Midbrain (tissue), 1 donor: ENCODE measurements at places on chromosomes 1 and 21.

- no peak for DNase-seq
These were observed 104.7 kb downstream of the HLCS start for GRCh38 chr21:36861595-36862323.

- DNase-seq = no peak
These were observed 71.2 kb downstream of the SNRPE start for GRCh38 chr1:203932556-203932955.

- no peak for DNase-seq
These were observed 76.5 kb downstream of the ACTL8 start for GRCh38 chr1:17831597-17831996.

DNA sequence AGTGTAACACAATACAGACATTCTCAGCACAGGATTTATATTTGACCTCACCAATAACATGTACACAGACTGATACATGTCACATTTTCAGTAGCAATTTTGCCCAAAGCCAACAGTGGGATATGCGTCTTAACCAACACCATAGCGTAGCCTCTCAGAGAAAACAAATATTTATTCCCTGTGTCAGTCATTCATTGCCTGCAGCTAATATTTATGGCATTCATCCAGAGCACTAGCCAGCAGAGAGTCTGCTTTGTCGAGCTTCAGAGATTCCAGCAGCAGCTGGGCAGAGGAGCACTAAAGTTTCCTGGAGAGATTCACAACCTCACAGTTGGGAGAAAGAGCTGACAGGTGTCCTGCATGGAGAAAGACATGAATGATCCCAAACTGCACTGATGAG, 400.7 kb upstream of the DAB1 start:
- DNase-seq = no peak

DNA sequence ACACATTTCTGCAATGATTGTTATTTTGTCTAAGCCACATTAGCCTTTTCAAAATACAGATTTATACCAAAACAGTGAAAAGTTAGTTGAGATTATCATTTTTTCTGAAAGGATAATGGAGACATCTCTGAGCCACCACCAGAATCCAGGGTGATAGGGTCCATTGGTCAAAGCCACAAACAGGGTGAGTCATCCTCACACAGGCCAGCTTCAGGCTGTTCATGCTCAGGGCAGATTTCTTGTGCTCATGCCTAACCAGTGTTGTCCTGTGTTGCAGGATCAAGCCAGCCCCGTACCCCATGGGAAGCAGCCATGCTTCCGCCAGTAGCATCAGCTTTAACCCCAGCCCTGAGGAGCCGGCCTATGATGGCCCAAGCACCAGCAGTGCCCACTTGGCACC, 13.4 kb downstream of the ELOA start:
- DNase-seq = no peak

GRCh38 chr1:26856604-26857469, 6.1 kb upstream of the SFN start:
- DNase-seq = no peak

DNA sequence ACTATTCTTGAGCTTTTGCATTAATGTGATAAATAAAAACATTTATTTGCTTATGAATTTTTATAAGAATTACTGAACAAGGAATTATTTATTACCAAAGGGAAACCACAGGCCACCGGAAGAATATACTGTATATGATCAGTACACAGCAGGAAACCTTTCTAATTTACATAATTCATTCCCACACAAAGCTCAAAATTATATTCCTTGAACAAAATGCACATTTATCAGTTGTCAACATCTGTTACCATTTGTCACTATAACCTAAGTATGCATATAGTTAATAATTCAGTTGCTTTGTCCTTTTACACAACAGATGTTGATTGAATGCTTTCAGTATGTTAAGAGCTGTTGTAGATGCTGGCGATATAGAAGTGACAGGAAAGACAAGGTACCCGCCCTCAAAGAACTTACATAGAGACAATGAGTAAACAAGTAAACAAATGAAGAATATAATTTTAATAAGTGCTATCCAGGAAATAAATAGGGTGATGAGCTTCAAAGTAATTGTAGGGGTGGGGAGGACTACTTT, 27.2 kb downstream of the VPS45 start:
- DNase-seq = no peak

- peak; percentile 66 for DNase-seq
These were observed 6.6 kb downstream of the IFFO2 start for GRCh38 chr1:18949686-18950400.

- DNase-seq = no peak
These were observed 99.5 kb downstream of the RYR2 start for GRCh38 chr1:237141502-237141901.

GRCh38 chr1:39652554-39652953, 13.1 kb upstream of the HEYL start:
- DNase-seq = no peak

GRCh38 chr1:54774820-54775498, 10.6 kb upstream of the PARS2 start:
- no peak for DNase-seq

DNA sequence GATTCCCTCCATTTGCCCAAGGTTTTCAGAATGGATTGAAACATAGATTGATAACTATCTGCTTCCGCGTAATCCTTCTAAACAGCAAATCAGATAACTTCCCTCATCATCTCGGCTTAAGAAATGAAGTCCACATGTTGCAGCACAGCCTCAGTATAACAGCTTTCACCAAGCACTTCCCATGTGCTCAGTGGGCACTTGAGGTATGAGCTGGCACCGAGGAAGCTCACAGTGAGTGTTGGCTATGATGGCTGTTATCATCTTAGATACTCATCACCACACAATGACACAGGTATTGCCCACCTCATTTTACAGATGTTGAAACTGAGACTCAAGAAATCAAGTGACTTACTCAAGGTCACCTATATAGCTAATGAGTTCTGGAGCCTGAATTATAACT, 43.2 kb downstream of the RCSD1 start:
- no peak for DNase-seq

DNA sequence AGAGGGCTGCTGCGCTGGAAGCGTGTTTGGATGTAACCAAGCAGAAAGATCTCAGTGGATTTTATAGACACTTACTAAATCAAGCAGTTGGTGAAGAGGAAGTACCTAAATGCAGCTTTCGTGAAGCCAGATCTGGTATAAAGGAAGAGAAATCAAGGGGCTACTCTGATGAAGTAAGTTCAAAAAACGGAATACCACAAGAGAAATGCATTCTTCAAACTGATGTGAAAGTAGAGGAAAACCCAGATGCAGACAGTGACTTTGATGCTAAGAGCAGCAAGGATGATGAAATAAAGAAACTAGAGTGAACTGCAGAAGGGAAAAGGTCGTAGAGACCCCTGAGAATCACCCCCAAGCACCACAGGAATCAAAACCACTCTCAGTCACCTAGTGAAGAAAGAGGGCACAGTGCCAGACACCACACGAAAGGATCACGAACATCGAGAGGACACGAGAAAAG, 40.8 kb upstream of the NEXN start:
- DNase-seq = no peak

DNA sequence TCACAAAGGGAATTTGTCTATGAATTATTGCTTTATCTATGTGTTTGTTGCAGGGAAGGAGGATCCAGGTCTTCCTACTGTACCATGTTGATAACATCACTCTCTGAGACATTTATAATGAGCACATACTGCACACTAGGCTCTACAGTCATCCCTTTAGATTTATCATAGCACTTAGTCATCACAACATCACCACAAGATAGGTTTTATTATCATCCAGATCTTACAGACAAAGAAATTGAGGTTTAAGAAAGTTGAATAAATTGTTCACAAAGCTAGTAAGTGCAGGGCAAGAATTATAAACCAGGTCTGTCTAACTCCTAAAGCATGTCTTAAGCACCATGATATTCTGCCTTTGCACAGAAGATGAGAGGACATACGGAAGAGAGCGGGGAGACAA, 121.1 kb upstream of the ST6GALNAC5 start:
- DNase-seq = no peak

DNA sequence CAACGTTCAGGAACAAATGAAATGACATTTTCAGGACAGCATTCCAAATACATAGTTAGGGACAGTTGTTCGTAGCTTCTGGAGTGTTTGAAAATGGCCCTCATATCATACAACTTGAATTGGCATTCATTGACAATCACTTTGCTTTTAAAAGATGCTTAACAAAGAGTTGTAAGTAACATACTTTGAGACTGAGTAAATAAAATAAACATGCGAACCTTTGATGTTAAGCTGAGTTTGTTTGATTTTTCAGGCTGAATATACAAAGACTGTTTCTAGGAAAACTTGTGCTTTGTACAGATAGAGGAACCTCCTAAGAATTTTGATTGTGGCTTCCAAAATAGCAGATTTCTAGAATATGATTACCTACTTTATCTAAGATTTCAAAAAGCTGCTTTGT, 45.3 kb downstream of the ITSN1 start:
- DNase-seq = no peak

DNA sequence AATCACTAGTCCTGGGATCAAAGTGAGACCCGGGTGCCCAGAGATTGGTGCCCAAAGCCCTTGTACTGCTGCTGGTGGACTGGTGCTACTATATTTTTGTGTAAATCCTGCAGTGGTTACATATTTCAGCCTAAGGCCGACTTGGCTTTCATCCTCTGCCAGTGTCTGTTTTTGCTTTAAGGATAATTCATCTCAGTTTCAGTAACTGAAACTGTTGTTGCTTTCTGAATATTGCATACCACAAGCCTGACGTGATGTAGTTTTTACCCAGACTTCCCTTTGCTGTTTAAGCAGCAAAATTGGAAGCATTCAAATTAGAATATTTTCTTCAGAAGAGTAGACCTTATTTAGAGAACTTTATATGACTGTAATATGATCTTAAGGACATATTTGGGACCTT, 341.8 kb downstream of the RYR2 start:
- DNase-seq = no peak

DNA sequence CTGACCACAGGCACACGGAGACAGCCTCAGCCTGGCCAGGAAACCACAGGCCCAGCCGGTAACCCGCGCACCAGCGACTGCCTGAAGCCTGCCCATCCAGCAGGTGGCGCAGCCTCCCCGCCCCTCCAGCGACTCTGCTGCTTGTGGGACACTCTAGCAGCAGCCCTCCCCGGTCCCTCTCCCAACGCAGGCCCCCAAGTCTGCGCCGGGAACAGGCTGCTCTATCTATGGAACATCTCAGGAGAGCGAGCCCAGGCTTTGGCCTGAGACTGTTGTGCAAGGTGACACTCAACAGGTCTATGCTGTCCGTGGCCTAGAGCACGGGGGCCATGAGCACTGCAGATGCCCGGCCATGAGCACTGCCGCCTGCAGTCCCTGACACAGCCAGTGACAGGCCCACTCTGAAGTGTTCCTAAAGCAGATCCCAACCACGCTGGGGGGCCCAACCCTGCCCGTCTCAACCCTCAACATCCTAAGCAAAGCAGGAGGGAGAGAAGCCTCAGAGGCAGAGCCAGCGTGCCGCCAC, 28.4 kb downstream of the WDR4 start:
- DNase-seq = no peak

- no peak for DNase-seq
These were observed 114.3 kb upstream of the FMN2 start for GRCh38 chr1:239977416-239977815.

GRCh38 chr1:184212649-184213314, 161.3 kb downstream of the TSEN15 start:
- DNase-seq = no peak

DNA sequence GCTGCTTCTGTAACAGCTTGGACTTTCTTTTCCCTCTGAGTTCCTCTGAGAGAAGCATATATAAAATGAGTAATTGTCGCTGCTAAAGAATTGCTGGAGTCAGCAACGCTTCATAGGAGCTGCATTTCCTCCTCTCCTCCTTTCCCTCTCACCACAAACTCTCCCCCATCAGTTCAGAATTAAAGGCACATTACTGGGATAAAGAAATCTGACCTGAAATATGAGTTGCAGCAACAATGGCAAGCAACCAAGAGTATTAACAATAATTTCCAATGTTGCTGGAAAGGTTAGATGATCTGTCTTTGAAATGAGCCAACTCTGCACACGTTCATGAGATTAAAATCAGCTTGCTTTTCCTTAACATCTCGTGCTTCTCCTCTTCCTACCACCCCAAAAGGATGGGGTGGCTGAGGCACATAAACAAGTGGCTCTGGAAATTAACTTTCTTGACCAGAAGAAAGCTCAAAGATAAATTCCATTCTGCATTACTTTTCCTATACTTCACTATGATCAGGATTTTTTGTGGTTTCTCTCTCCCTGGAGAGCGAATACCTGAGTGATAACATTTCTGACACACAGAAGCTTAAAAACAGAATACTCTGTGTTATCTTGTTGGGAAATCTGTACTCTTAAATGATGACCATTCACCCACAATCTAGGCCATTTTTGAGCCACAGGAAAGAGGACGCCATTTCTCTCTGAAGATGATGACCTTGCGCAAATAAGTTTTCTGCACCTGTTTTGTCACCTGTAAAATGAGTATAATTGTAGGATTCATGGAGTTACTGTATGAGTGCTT, 90.2 kb downstream of the TGFBR3 start:
- DNase-seq = no peak

GRCh38 chr1:205514211-205515142, 10.0 kb downstream of the CDK18 start:
- DNase-seq = no peak

DNA sequence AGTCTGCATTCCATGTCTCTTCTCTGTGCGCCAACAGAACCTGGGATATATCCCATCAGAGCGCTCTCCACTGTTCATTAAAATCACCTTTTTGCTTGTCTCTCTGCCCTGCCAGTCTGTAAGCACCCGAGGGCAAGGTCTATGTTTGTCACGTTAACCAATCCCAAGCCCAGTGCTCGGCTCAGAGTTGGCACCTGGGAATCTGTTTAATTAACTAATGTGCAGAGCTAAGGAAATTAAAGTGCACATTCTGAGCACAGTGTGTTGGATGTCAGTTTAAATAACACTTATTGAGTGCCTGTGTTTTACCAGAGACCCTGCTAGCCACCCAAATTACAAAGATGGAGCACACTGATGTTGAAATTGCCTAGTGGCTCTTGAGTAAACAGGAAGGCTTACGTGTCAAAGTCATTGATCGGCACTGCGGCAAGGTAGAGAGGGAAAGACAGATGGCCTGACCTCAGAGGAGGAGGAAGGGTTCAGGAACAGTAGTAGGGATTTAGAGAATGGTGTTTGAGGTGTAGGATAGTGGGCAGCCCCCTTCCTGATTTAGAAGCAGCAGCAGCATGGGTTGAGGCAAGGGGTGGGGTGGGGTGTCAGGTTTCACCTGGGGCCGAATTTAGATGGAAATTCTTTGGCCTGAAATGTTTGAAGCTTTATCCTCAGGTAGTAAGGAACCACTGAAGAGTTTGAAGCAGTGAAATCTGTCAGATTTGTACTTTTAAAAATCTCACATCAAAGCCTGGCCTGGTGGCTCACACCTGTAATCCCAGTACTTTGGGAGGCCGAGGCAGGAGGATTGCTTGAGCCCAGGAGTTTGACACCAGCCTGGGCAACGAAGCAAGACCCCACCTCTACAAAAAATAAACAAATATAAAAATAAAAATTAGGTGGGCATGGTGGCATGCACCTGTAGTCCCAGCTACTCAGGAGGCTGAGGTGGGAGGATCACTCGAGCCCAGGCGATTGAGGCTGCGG, 7.7 kb downstream of the ARMH1 start:
- DNase-seq = no peak

GRCh38 chr1:171743081-171743870, 1.4 kb upstream of the VAMP4 start:
- no peak for DNase-seq
